PC-3 (cell line): ENCODE measurements at places on chromosomes 2 and 18. TPM values are rescaled to one million over a fixed set of nuclear protein-coding genes. Genes with fewer than 3 reads are reported as not detected.

- H3K4me3 ChIP-seq: no peak overlapping the region
- DNase-seq: no peak
- H3K36me3 ChIP-seq: no peaks in the 10 kb centered on the region
- peaks cover 10% of the 10 kb centered on the region for H3K4me1 ChIP-seq
- H3K27ac ChIP-seq: no peak overlapping the region
Observed at GRCh38 chr2:58006256-58006951, 40.2 kb upstream of the VRK2 start.

GRCh38 chr18:8036551-8036950 lies 469.4 kb downstream of the PTPRM start:
- H3K4me1 ChIP-seq: 0 out of 2 replicates have a peak, but pooled peaks cover 4% of the 10 kb centered on the region
- DNase-seq: no peak
- H3K27me3 ChIP-seq: no peaks in the 10 kb centered on the region
- H3K36me3 ChIP-seq: no peaks in the 10 kb centered on the region
- no peak overlapping the region for H3K27ac ChIP-seq

GRCh38 chr18:59461171-59461570 lies 102.1 kb upstream of the LMAN1 start:
- no peak overlapping the region for H3K27ac ChIP-seq
- no peaks in the 10 kb centered on the region for H3K36me3 ChIP-seq
- no peak overlapping the region for H3K4me3 ChIP-seq
- no peaks in the 10 kb centered on the region for H3K4me1 ChIP-seq
- no peak for DNase-seq

DNA sequence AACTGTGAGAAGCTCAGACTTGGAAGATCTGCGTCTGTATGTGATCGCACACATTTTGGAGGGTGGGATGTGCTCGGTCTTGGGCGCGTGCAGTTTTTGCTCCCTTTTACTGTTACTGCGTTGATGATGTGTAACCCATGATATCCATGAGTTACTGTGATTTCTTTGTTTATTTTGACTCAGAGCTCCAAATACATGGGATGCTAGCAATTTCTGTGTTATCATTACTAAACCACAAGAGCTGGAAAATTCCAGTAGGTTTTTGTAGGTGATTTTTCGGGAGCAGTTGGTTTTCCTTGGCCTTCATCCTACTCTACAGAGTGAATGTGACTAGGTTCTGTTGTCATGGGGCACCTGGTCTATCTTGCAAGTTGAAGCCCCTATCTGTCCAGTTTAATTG lies 124.2 kb downstream of the AGAP1 start:
- no peak overlapping the region for H3K27ac ChIP-seq
- no peak overlapping the region for H3K4me3 ChIP-seq
- peak; percentile 59 for DNase-seq
- H3K4me1 ChIP-seq: peaks cover 14% of the 10 kb centered on the region

The RBM45 gene
- total RNA-seq: 10.5 and 14.3 TPM in 2 replicates

GRCh38 chr2:207167099-207167923 lies 1.6 kb upstream of the KLF7 start:
- H3K27ac ChIP-seq: peak overlapping the region; percentile 14; the same call in 1 of the 2 replicates
- peak overlapping the region; percentile 94 for H3K4me3 ChIP-seq
- no peaks in the 10 kb centered on the region for H3K36me3 ChIP-seq
- peaks cover 26% of the 10 kb centered on the region for H3K4me1 ChIP-seq

The DSC1 gene
- not detected in 2 replicates for total RNA-seq

DNA sequence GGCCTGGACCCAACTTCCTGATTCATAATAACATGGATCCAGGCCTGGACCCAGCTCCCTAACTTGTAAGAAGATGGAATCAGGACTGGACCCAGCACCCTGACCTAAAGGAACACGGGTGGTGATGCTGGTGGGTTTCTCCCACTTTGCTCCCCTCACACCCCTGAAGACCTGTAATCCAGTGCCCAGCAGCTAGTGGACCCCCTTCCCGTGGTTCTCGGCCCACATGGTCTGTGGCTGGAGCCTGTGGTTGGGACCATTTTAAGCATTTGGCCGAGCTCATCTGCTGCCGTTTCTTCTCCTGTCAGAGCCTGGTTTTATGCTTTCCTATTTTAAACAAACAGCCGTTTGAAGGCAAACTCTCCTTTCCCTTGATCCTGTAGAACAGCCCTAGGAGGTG lies 232.8 kb downstream of the EIPR1 start:
- no peaks in the 10 kb centered on the region for H3K4me1 ChIP-seq
- no peak overlapping the region for H3K4me3 ChIP-seq
- no peak for DNase-seq
- H3K27me3 ChIP-seq: no peaks in the 10 kb centered on the region
- H3K27ac ChIP-seq: no peak overlapping the region
- H3K36me3 ChIP-seq: no peaks in the 10 kb centered on the region

GRCh38 chr2:12347066-12347493 lies 369.7 kb upstream of the TRIB2 start:
- no peak overlapping the region for H3K4me3 ChIP-seq
- H3K27me3 ChIP-seq: no peaks in the 10 kb centered on the region
- peak; percentile 43 for DNase-seq
- no peaks in the 10 kb centered on the region for H3K36me3 ChIP-seq
- peaks cover 7% of the 10 kb centered on the region; the same call in 1 of the 2 replicates for H3K4me1 ChIP-seq

DNA sequence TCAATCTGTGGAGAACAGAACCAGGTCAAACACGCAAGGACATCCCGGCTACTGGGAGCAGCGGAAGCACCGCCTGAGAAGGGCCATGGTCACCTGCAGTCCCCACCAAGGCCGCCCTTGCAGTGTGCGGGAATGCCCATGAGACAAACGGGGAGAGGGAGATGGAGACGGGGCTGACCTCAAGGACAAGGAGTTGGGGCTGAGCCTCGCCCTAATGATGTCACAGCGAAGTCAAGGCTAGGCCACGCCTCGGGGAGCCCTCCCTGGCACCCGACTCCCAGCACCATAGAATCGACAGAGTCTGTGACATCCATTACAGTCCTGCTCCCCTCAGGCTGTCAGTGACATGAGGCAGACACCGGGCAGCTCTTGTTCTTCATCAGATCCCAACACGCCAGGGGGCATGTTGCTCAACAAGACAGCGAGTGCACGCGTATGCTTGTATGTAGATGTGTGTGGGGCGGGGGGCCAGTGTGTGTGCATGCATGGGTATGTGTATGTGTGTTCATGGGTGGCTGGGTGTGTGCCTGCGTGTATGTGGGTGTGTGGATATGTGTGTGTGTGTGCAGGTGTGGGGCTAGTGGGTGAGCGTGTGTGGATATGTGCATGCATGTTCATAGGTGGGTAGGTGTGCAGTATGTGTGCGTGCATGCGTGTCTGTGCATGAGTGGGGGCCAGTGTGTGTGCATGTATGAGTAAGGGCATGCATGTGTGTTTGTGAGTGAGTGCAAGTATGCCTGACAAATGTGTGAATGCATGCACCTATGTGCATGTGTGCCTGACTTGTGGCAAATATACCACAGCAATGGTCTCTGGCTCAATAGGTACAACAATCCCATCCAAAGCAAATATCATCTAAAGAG lies 57.0 kb downstream of the ANKMY1 start:
- H3K4me1 ChIP-seq: no peaks in the 10 kb centered on the region
- H3K4me3 ChIP-seq: no peak overlapping the region
- no peaks in the 10 kb centered on the region for H3K36me3 ChIP-seq
- H3K27ac ChIP-seq: no peak overlapping the region
- H3K27me3 ChIP-seq: no peaks in the 10 kb centered on the region
- no peak for DNase-seq

GRCh38 chr2:159204381-159205144 lies 81.9 kb downstream of the WDSUB1 start:
- no peak overlapping the region for H3K4me3 ChIP-seq
- H3K4me1 ChIP-seq: no peaks in the 10 kb centered on the region; the same call in 1 of the 2 replicates
- peaks cover 4% of the 10 kb centered on the region; the same call in 1 of the 2 replicates for H3K36me3 ChIP-seq
- no peak for DNase-seq

- DNase-seq: no peak
- no peaks in the 10 kb centered on the region for H3K36me3 ChIP-seq
- H3K27ac ChIP-seq: no peak overlapping the region
- no peaks in the 10 kb centered on the region for H3K4me1 ChIP-seq
- no peak overlapping the region for H3K4me3 ChIP-seq
Observed at GRCh38 chr18:7202169-7202568, 28.7 kb upstream of the LRRC30 start.

The GREB1L gene
- total RNA-seq: 6.3 and 10.3 TPM in 2 replicates

GRCh38 chr2:134819334-134819733 lies 19.1 kb upstream of the ACMSD start:
- no peaks in the 10 kb centered on the region for H3K36me3 ChIP-seq
- H3K4me1 ChIP-seq: peaks cover 35% of the 10 kb centered on the region
- H3K4me3 ChIP-seq: no peak overlapping the region

The GAREM2 gene
- 1.4 and 1.8 TPM in 2 replicates for total RNA-seq

The ACTG2 gene
- total RNA-seq: 1.6 and 3.8 TPM in 2 replicates

DNA sequence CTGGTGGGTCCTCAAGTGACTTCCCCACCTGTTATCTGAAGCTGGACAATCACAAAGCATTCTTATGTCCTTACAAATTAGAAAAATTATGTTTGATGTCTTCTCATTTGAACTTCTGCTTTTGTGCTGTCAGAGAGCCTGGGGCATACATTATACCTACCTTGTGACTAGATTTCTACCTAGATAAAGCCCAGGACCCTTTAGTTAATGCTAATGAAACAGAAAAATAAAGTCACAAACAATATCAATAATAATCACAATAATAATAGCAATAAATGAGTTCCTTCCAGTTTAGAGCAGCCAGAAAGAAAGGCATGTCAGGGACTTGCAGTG lies 456.4 kb downstream of the SETBP1 start:
- H3K4me3 ChIP-seq: no peak overlapping the region
- H3K27ac ChIP-seq: no peak overlapping the region
- no peaks in the 10 kb centered on the region for H3K36me3 ChIP-seq
- no peak for DNase-seq
- H3K4me1 ChIP-seq: no peaks in the 10 kb centered on the region

DNA sequence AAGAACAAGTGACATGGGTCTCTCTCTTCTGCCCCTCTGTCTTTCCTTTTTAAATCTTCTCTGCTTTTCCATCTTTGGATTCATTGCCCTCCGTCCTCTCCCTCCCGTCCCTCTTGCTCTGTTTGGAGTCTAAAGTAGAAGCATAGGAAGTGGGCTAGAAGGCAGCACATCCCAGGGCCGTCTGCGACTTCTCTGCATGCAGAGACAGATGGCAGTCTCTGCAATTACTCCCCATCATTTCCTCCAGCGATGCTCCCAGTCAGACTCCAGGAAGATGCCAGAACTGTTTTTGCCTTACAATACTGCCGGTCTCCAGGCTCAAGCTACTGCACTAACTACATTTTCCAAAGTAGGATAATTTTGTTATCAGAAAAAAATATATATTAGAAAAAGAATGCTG lies 35.2 kb upstream of the LPIN2 start:
- no peak overlapping the region for H3K4me3 ChIP-seq
- DNase-seq: no peak
- no peaks in the 10 kb centered on the region for H3K36me3 ChIP-seq
- H3K4me1 ChIP-seq: peaks cover 6% of the 10 kb centered on the region; the same call in 1 of the 2 replicates
- no peaks in the 10 kb centered on the region for H3K27me3 ChIP-seq

GRCh38 chr2:8138525-8138922 lies 543.3 kb upstream of the ID2 start:
- H3K4me1 ChIP-seq: no peaks in the 10 kb centered on the region
- no peak overlapping the region for H3K27ac ChIP-seq
- H3K4me3 ChIP-seq: no peak overlapping the region
- no peaks in the 10 kb centered on the region for H3K27me3 ChIP-seq

DNA sequence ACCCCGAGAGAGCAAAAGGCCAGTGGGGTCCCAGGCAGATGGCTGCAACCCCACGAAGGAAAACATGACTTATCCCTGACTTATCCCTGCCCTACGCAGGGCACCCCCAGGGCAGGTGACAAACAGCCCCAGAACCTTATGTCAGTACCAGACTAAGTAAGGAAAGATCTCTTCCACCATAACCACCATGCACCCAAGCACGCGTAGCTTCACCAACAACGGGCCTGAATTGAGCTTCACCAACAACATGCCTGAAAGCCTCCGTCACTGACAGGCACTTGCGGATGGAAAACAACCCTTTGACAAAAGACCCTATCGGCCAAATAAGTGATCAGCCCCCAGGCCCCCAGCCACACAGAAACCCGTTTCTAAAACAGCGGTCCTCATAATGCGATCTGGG lies 34.1 kb downstream of the HDAC4 start:
- no peaks in the 10 kb centered on the region for H3K27me3 ChIP-seq
- H3K27ac ChIP-seq: no peak overlapping the region
- no peaks in the 10 kb centered on the region for H3K4me1 ChIP-seq
- DNase-seq: no peak
- no peaks in the 10 kb centered on the region for H3K36me3 ChIP-seq

The CACNB4 gene
- not detected in 2 replicates for total RNA-seq

- H3K27ac ChIP-seq: no peak overlapping the region
- H3K27me3 ChIP-seq: no peaks in the 10 kb centered on the region
- no peaks in the 10 kb centered on the region; the same call in 1 of the 2 replicates for H3K4me1 ChIP-seq
- H3K4me3 ChIP-seq: no peak overlapping the region
- peak; percentile 9 for DNase-seq
Observed at GRCh38 chr2:241895712-241896641, 26.4 kb downstream of the RTP5 start.

- DNase-seq: no peak
- H3K4me3 ChIP-seq: no peak overlapping the region
- no peaks in the 10 kb centered on the region for H3K36me3 ChIP-seq
- no peaks in the 10 kb centered on the region for H3K4me1 ChIP-seq
Observed at GRCh38 chr2:171553858-171554257, 31.6 kb downstream of the CYBRD1 start.

DNA sequence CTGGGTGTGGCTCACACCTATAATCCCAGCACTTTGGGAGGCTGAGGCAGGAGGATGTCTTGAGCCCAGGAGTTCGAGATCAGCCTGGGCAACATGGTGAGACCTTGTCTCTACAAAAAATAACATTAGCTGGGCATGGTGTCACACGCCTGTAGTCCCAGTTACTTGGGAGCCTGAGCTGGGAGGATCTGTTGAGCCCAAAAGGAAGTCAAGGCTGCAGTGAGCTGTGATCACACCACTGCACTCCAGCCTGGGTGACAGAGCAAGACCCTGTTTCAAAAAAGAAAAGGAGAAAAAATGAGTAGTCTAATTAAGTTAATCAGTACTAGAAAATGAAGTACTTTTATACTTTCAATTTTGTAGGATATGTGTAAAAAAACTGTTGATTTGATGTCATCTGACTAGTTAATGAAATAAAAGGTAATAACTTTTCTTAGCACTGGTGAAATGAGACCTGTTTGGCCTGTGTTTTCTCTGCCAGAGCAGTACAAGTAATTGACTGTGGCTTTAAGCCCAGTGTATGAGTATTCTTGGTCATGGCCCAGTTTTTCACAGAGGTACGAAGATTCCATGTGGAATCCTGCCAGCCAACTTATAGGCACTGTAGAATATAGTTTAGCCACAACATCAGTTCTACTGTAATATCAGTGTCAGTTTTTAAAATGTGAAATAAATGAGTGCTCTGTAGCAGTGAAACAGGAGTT lies 35.8 kb downstream of the MFSD6 start:
- H3K36me3 ChIP-seq: no peaks in the 10 kb centered on the region
- H3K27me3 ChIP-seq: no peaks in the 10 kb centered on the region
- no peaks in the 10 kb centered on the region for H3K4me1 ChIP-seq
- H3K4me3 ChIP-seq: no peak overlapping the region
- DNase-seq: peak; percentile 57
- no peak overlapping the region for H3K27ac ChIP-seq

GRCh38 chr18:9174302-9174701 lies 37.7 kb downstream of the ANKRD12 start:
- H3K4me3 ChIP-seq: no peak overlapping the region
- no peaks in the 10 kb centered on the region for H3K4me1 ChIP-seq
- DNase-seq: no peak
- no peaks in the 10 kb centered on the region for H3K27me3 ChIP-seq
- H3K27ac ChIP-seq: no peak overlapping the region

The REG1B gene
- not detected in 2 replicates for total RNA-seq

The EVX2 gene
- total RNA-seq: not detected in 2 replicates
